ENCODE measurements at places on chromosomes 2 and 18.

- DNase-seq: no peak
These were observed 54.4 kb downstream of the SETBP1 start for GRCh38 chr18:44735096-44735495.

GRCh38 chr2:101699755-101700461 is 2.4 kb downstream of the MAP4K4 start:
- DNase-seq: no peak

DNA sequence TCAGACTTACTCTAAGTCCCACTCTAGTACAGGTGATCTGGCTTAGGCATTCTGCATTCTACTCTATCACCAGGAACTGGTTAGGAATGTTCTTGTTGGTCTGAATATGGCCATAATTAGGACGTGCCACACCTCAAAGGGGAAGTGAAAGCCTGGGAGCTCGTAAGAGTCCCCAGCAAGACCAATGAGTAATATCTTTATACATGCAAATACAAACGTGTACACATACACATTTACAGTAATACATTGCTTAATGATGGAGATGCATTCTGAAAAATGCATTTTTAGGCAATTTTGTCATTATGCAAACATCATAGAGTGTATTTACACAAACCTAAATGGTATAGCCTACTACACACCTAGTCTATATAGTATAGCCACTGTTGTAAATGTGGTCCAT is 19.5 kb upstream of the ERCC3 start:
- DNase-seq: no peak

- no peak for DNase-seq
These were observed 6.7 kb downstream of the CYP27A1 start for GRCh38 chr2:218788529-218789255.

- DNase-seq: no peak
These were observed 462.5 kb upstream of the FSHR start for GRCh38 chr2:49616800-49617199.

GRCh38 chr2:157876786-157877138 is 632 bp upstream of the ACVR1 start:
- DNase-seq: no peak

DNA sequence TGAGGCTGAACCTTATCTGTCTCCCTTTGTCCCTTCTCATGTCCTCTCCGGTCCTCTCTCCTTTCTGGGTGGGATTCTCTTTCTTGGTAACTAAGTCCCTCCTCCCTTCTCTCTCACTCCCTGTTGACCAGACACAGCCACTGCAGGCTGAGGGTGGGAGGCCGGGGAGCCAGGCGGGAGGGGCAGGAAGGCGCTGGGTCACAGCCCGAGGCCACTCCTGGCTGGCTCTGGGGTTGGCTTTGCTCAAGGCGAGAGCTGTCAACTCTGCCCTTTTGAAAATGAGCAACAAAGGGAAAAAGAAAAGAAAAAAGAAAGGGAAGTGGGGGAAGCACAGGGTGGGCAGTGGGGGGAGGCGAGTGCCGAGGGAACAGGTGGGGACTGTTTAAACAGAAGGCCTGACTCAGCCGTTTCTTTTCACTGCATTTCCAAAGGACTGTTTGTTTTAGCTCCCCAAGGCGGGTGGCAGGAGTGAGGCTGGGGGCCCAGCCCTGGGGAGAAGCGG is 70.5 kb upstream of the IGFBP5 start:
- no peak for DNase-seq

DNA sequence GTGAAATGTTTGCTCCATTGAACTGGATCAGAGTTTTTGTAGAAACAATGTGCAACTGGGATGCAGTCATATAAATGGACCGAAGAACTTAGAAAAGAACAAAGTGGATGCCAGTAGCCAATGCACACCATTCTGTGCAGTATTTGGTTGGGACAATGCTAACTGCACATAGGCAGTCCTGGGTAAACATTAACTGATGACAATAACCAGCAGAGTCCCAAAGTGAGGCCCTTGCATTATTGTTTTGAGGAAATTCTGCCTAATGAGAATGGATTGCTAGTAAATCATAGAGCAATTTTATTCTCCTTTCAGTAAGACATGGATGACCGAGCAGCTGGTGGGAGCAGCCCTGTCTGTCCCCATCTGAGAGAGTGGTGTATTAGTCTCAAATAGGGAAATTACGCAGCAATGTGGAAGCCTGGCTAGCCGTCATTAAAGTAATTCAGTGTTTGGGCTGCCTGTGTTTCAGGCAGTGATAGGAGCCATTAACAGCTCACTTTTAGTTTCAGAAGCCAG is 94.9 kb downstream of the KCTD1 start:
- DNase-seq: no peak

- DNase-seq: no peak
These were observed 205.8 kb downstream of the SPAG16 start for GRCh38 chr2:213490087-213490486.

DNA sequence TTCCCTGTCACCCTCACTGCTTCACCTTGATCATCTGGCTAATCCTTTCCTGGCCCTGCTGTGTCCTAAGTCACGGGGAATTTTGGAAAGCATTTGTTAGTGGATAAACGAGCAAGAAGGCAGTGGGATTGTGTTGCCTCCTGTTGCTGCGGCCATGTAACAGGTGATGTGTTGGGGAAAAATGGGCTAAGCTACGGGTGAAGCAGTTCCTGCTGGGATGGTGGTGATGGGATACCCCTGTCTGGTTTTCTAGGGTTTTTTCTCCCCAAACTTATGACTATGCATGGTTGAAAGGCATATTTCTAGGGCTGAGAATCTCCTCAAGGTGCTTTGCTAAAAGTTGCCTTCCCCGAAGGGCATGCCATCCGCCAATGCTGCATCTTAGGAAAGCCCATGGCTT is 68.1 kb downstream of the WDSUB1 start:
- DNase-seq: no peak

GRCh38 chr18:25737710-25738311 is 352.6 kb downstream of the SS18 start:
- DNase-seq: no peak

- DNase-seq: no peak
These were observed 2.0 kb downstream of the NHEJ1 start for GRCh38 chr2:219158586-219158985.
